ENCODE measurements at places on chromosomes 7 and 10. TPM values are rescaled to one million over a fixed set of nuclear protein-coding genes. Genes with fewer than 3 reads are reported as not detected.

RBP4 gene
- total RNA-seq: not detected

CDK1 gene
- total RNA-seq: 67.9 TPM

- peaks cover 6% of the 10 kb centered on the region for H3K4me1 ChIP-seq
- H3K4me3 ChIP-seq: no peak overlapping the region
- H3K36me3 ChIP-seq: peaks cover 84% of the 10 kb centered on the region
Measured at GRCh38 chr10:11326913-11327616, 284.4 kb downstream of the USP6NL start.

DNA sequence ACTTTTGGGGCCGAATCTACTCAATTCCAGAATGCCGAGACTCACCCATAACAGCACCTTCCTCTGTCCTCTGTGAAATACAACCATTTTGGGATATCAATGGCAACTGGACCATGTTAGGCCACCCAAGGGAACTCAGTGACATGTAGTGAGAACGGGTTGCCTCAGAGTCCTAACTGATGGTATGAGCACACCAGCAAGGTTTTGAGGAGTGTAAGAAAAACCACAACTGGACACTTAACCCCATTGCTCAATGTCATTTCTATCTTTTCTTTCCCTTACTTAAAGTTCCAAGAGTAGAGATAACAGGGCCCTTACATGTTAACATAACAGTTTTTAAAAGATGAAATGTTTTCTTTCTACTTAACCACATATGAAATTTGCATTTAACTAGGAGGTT lies 67.1 kb downstream of the TNS3 start:
- H3K36me3 ChIP-seq: no peaks in the 10 kb centered on the region
- H3K27me3 ChIP-seq: no peaks in the 10 kb centered on the region
- H3K4me3 ChIP-seq: no peak overlapping the region
- no peak overlapping the region for H3K27ac ChIP-seq
- H3K4me1 ChIP-seq: no peaks in the 10 kb centered on the region

GRCh38 chr7:155354371-155355048 lies 56.8 kb downstream of the INSIG1 start:
- DNase-seq: no peak
- no peaks in the 10 kb centered on the region for H3K36me3 ChIP-seq
- H3K4me3 ChIP-seq: no peak overlapping the region
- no peak overlapping the region for H3K27ac ChIP-seq
- no peaks in the 10 kb centered on the region for H3K4me1 ChIP-seq
- no peaks in the 10 kb centered on the region for H3K27me3 ChIP-seq

- H3K4me1 ChIP-seq: no peaks in the 10 kb centered on the region
- H3K36me3 ChIP-seq: no peaks in the 10 kb centered on the region
- H3K27ac ChIP-seq: no peak overlapping the region
- no peaks in the 10 kb centered on the region for H3K27me3 ChIP-seq
- no peak for DNase-seq
Measured at GRCh38 chr7:17391366-17391765, 92.9 kb downstream of the AHR start.

Data from CD8-positive, alpha-beta memory T cell (primary cell).